Stimulated activated CD8-positive, alpha-beta memory T cell treated with anti-CD3 and anti-CD28 coated beads, Interleukin-15, amount 100 ng/mL, for 24 hours (primary cell): ENCODE measurements at places on chromosomes 2 and 18.

DNA sequence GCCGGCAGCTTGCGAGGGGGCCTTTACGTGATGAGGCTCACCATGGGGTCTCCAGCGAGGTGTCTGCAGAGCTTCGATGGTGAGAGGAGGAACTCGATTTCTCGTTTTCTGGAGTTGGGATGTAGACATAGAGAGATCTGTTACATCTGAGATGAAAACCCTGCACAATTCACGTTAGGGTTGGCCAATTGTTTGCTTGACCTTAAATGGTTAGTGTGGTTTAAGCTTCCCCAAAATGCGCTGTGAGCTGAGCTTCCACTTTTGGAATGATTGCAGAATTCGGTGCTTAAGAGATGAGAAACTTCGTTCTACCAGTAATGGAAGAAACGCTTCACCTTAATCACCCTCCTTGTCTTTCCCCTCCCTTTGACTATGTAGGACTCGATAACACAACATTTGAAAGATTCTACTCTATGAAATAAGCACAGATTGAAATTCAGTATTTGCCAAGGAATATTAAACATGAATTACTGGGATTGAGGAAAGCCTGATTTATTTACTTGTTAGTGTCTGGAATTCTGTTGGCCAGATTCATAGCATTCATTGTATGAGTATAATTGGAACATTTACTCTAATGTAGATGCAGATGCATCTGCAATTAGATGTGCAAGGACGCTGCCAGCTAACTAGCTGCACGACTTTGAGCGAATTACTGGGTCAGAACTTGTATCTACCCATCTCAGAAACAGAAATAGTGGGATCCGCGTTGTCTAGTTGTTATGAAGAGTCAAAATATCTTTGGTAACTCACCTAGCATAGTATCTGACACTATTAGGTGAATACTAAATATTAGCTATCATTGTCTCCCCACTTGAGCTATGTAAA, 1.6 kb upstream of the KLF7 start:
- no peak for DNase-seq

GRCh38 chr2:111121828-111122630, 1.3 kb downstream of the BCL2L11 start:
- peak; percentile 51 for DNase-seq

GRCh38 chr2:30763151-30763660, 44.0 kb downstream of the CAPN13 start:
- DNase-seq, result no peak

GRCh38 chr2:22279541-22279940, 1105.4 kb upstream of the KLHL29 start:
- no peak for DNase-seq

DNA sequence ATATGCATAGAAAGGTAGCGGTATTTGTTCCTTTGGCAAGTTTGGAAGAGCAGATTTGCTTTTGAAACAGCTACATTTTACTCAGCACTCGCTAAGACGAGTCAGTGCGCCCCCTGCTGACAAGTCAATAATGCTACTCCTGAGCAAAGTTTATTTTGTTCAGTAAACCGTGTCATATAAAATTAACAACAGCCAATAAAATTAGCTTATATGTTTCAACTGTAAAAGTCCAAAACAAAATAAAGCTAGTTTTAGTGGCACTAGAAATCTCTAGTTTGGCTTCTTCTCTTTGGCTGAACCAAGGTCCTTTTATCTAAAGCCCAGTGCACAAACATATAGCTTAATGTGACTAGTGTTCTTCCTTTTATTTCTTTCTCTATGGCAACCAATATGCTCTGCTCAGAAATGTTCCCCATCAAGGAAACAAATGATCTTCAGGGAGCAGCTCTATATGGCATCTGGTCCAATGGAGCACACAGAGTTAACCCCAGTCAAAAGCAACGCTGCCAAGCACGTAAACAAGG, 4.2 kb upstream of the POU3F3 start:
- no peak for DNase-seq

- DNase-seq, result no peak
Observed at GRCh38 chr2:71795486-71795885, 342.1 kb downstream of the DYSF start.

DNA sequence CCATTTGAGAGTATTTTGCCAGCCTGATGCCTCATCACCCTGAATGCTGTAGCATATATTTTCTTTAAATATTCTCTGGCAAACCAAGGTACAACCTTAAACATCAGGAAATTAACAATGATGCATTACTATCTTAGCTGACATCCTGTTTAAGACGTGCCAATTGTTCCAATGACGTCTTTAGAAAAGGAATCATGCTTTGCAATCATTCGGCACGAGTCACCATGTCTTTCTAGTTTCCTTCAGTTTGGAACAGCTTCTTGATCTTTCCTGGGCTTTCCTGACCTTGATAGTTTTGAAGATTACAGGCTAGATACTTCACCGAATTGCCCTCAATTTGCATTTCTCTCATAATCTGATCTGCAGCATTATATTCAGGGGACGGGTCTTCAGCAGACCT, 88.2 kb upstream of the GLI2 start:
- DNase-seq, result no peak

DNA sequence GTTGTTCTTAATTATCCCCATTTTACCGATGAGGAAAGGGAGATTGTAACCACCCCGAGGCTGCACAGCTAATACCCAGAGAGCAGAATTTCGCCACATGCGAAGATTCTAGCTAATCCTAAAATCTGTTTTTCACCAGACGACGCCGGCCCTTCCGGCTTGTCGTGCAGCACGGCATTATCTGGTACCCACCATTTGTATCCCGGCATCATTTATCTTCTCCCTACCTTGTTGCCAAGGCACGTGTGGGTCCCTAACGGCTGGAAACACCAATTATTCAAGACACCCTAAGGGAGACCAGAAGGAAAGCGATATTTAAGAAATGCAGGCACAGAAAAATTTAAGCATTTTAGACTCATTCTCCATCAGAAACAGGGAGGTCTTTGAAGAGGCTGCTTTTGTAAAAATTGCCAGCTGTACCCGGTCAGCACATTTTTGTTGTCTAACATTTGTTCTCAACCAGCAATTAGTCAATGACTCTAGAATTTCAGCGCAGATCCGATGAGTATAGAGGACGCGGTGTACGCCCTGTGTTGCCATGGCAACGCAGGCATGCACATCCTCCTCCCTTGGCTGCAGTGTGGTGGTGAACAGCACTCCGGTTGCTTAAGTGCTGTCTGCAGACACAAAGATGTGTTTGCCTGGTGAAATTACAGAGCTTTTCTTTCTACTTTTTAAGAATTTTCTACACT, 111.6 kb downstream of the AGAP1 start:
- DNase-seq, result no peak

DNA sequence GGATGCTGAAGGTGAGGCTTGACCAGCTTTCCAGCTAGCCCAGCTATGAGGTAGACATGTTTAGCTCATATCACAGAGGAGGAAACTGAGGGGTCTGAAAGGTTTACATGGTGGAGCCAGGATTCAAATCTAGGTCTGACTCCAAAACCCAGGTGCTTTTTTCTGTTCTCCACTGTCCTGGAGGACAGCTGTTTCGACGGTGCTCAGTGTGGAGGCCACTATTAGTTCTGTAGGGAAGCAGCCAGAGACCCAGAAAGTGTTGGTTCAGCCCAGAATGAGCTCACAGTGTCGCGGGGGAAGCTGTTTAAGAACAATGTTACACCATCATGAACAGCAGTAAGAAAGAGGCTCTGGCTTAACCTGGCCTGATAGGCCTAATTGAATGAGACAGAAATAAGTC, 11.1 kb downstream of the PROC start:
- DNase-seq, result no peak

DNA sequence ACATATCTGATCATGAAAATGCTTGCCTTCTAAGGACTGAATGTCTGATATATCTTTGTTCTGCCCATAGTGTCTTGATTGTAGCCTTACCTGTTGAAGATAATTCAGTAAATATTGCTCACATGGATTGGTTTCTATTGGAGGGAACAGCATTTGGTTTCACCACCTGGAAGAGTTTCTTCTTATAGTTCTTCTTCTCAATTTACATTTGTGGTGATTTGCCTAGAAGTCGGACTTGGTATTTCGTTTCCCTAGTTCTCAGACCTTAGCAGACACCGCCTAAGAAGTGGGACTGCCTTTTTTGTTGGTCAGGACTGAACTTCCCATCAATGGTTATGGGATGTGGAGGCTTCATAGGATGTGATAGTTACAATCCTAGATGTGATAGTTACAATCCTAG, 20.2 kb downstream of the MGAT5 start:
- DNase-seq, result no peak

DNA sequence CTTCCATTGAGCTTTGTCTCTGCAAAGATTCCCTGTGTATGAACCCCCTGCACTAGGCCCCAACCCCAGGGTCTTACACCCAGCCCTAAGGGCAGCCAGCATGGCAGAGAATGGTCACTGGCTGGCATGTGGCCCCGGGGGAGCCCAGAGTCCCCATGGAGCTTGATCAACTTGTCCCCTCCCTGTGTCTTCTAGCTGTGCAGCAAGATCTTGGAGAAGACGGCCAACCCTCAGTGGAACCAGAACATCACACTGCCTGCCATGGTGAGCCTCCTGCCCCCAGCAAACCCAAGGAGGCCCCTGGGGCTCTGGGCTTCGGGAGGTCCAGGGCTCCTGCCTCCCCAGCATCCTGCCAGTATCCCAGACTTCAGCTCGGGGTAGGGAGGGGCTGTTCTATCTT, 81.5 kb downstream of the DYSF start:
- DNase-seq, result no peak

DNA sequence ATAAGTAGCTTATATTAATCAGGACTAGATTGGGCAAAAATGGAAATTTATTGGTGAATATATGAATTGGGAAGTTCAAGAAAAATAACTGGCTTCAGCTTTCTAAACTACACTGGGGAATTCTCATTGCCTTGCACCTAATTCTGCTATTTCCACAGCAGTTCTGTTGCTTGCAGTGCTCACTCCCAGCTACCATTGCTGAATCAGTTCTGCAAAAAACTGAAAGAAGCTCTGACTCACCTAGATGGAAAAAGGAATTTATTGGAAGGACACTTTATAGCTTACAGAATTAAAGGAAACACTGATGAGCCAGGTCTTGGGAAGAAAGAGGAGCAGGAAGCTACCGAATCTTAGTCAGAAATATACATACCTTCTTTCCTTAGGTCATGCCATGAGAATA, 60.3 kb upstream of the ACVR1 start:
- no peak for DNase-seq

DNA sequence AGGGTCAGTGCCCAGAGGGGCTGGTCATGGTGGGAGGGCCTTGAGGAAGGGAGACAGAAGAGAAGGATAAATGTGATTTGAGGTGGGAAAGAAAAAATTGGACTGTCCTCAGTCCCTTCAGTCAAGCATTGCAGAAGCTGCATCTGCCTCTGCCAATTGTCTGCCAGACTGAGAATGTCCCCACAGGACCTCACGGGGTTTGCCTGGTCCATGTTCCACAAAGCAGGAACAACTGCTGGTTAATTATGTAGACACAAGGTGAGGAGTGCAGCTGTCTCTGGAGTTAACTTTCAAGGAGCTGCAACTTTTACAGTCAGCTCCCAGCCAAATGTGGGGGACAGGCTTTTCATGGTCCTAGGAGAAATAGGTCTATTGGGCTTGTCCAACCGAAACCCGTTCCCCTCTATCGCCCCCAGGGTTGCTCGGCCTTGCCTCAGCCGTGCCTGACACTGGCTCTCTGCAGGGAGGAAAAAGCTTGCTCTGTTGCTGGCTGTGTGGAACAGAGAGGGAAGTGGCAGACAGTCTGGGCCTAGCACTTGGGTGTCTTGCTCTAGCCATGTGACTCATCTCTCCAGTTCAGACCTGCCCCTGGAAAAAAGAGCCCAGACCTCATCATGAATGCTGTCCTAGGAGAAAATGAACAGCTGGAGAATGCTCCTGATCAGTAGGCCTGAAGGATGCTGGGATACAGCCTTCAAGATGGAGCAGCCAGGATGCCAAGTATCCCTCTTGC, 31.1 kb upstream of the PAX8 start:
- DNase-seq, result no peak

DNA sequence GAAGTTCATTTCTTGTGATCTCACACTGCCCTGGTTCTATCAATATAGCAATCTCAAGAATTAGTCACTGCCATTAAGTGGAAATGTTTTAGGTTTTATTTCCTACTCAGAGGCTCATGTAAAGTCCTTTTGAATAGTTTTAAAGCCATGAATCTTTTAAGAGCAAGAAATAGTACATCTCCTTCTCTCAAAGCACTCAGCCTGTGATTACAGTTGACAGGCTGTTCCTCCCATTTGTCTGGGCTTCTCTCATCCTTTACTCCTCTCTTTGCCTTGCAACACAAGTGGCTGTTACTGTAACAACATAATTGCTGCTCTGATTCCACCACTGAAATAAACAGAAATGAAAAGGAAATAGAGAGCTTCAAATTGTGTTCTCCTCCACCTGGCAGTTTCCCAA, 18.4 kb downstream of the GRP start:
- no peak for DNase-seq

DNA sequence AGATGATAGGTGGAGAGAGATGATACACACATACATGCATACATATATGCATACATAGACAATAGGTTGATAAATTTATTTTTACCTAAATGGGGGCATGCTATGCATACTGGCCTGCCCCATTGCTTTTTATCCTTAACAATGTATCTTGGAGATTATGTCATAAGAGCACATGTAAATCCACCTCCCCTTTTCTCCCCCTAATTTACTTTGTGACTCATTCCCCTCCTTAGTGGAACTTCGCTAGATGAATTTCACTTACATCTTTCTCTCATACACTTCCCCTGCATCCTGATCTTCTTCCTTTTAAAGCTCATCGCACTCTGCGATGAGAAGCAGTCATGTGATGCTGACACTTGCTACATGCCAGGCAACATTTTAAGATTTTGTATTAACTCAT, 223.6 kb downstream of the C1D start:
- no peak for DNase-seq

GRCh38 chr18:48700446-48700845, 161.6 kb downstream of the CTIF start:
- no peak for DNase-seq

GRCh38 chr2:46958431-46959017, 42.9 kb upstream of the MCFD2 start:
- DNase-seq, result no peak

DNA sequence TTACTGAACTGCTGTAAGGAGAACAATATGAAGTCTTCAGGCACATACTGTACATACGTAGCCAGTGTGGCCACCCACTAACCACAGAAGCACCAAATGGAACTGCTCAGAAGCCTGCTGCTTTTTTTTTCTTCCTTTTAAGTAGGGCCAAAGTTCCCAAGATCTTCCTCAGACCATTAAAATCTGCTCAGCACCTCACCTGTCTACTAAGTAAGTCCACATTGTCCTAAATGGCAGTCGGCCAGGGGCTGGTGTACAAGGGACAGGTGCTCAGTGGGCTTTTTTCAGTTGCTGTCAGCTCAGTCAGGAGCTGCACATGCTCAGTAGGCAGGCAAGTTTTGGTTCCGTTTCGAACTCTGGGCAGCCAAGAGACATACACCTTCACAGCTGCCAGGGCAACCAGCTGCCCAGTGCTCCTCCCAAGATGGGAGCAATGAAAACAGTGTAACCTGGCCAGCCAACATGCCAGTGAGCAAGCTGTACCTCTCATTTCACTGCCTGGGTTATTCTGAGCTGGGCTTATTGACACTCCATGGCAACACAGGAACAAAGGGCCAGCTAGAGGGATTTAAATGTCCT, 86.1 kb downstream of the ACVR1 start:
- DNase-seq, result no peak
